ENCODE measurements at places on chromosomes 4 and X.

DNA sequence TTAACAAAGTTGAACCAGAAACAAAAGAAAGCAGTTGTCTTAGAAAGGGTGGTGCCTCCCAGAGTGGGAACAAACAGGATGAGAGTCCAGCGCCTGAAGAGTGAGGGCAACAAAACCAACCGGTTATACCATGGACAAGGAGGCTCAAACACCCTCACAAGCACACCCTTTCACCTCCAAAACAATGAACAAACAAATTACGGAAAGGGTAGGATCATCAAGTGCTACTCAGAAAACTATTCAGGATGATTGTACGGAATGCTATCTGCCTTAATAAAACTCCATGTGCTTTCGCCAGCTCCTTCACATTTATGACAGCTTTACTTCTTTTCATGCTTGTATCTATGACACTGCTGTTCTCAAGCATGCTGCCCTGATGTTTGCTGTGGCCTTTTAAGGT lies 26.8 kb downstream of the SLC39A8 start:
- DNase-seq = no peak

DNA sequence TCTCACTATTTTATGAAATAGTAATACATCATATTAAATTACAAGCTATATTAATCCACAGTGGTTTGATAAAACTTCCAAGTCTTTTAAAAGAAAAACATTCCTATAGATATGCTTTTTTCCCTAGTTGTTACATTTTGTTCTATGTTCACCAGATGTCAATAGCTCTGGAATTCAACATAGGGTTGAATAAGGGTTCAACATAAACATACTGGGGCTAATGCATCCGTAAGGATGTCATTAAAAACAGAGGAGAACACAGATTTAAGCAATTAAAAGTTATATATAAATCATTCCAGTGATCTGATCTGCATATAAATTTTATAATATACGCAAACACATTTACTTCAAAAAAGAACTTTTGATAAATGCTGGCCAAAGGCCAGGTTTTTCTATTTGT lies 32.5 kb downstream of the SULT1B1 start:
- no peak for DNase-seq

DNA sequence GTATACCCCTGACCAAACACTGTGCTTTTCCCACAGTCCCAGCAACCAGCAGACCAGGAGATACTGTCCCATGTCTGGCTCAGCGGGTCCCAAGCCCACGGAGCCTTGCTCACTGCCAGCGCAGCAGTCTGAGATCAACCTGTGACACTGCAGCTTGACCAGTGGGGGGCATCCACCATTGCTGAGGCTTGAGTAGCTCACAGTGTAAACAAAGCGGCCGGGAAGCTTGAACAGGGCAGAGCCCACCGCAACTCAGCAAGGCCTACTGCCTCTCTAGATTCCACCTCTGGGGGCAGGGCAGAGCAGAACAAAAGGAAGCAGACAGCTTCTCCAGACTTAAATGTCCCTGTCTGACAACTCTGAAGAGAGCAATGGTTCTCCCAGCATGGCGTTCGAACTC lies 58.1 kb downstream of the SLC10A6 start:
- no peak for DNase-seq

DNA sequence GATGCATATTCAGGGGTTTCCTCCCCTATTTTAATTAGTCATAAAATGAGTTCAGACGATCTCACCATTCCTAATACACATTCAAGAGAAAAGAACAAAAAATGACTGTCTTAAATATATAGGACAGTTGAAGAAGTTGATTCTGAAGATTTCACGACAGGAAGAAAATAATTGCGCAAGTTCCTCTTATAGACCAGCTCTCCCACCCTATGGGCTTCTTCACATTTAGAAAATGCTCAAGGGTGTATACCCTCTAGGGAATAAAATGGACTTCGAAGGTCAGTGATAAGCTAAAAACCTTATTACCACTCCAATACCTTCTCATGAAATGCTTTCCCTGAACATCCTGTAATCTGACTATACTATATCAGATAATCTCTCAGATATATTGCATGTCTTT lies 149.2 kb upstream of the TEX13C start:
- no peak for DNase-seq

DNA sequence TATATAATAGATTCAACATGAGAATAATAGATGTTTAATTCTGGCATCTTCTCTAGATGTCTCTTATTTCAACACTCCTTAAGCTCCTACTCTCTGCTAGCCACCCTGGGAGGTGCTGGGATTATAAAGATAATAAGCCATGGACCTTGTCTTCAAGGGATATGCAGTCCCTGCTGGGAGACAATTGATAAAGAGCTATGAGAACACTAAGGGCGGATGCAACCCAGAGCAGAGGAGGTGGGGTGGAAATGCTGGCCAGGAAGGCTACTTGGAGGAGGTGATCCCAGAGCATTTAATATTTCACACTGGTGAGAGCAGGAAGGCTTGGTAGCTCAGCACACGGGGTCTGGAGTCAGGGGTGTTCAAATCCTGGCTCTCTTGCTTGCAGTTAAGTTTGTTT lies 18.3 kb upstream of the PGRMC2 start:
- DNase-seq = no peak

DNA sequence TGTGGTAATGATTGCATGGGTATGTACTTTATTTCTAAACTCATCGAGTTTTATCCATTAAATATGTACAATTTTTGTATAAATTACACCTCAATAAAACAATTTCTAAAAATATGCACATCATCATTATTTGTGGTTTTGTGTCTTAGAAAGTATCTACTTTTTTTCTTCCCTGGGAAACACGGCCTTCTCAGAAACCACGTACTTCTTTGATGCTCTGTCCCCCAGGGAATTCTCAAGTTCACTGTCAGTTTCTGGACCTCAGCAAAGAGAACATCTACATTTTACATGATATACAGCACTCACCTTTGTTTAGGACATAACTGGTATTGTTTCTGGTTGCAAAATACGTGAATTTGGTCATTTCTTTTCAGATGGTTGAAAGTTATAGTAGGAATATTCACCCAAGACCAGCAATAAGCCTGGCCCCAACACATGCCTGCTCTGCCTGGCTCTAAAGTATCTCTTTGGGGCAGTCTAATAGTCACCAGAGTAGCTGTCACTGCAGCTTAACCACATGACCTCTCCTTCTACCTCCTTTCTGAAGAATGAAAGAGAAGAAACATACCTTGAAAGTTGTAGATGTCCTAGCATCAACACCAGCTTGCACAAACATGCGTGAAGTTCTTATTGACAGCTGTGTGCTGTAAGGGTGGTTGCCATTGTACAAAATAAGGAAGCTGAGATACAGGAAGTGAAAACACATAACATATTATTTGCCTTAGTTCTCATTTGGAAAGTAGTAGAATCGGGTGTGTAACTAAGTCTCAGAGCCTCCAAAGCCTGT lies 48.4 kb upstream of the SPANXN4 start:
- no peak for DNase-seq

- no peak for DNase-seq
Measured at GRCh38 chrX:63514569-63515080, 163.5 kb upstream of the SPIN4 start.

GRCh38 chrX:125947501-125947900 lies 218.6 kb downstream of the DCAF12L2 start:
- DNase-seq = no peak

DNA sequence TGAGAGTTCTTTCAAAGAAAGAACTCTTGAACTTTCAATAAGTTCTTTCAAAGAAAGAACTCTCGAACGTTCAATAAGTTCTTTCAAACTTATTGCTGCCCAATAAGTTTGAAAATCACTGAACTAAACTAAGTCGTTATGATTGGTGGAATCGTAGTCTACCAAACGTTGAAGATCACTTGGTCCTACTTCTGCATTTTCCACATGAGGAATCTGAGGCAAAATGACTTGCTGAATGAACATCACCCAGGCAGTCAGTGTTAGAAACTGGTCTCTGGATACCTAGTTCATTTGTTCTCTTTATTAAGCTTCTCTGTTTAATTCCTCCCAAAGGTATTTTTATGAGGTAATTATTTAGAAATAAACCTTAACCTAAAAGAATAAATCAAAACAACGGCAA lies 7.1 kb upstream of the CNOT6L start:
- DNase-seq = no peak

DNA sequence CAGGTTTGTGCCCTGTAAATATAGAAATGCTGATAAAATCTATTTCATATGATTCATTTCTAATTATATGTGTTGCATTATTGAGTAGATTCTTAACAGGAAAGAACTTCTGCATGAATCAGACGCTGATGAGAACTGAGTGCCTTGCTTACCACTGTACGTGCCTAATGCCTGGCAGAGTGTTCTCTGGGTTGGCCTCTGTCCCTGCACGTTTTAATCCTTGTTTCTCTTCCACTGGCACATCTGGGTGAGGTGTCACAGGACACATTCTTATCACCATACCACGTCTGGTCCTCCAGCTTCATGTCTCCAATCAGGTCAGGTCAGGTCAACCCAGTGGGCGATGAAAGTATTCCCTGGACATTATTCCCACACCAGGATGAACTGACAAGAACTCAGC lies 53.6 kb downstream of the KLF3 start:
- no peak for DNase-seq

GRCh38 chr4:174012135-174012885 lies 271.2 kb downstream of the FBXO8 start:
- DNase-seq = no peak

- no peak for DNase-seq
Measured at GRCh38 chr4:6473264-6474052, 1.0 kb upstream of the PPP2R2C start.

DNA sequence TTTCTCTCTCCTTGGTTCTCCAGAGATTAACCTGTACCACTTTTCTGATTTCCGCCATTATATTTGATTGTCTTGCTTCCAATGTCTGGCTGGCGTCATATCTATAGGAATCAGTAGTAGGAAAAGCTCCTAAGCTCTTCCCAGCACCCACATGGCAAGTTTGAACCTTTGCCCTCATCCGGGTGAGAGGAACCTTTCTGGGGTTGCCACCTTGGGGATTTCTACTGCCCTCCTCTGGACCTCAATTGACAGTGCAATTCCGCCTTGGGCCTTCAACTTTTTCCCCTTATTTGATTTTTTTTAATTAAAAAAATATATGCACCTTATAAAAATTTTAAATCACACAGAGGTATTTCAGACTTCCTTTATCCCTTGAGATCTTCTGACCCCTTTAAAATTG lies 2.0 kb upstream of the CXorf66 start:
- no peak for DNase-seq

GRCh38 chr4:8047837-8048678 lies 108.4 kb upstream of the AFAP1 start:
- no peak for DNase-seq

GRCh38 chr4:80103629-80104028 lies 30.6 kb upstream of the ANTXR2 start:
- DNase-seq = no peak

DNA sequence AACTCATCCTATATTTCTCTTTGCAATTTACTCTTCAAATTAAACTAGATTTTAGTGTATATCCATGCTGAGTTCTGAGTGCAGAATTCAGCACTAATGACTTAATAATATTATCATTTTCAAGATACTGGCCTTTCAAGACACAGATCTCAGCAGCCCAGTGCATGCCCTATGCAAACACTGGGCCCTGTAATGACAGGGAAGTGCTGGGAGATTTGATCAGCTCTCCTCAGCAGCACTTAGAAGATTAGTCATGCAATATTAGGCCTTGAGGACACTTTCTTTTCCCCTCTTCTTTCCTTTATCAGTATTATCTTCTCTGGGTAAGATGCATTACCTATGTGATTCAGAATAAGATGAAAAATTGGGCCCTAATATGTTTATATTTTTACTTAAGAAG lies 207.1 kb downstream of the PPP3CA start:
- no peak for DNase-seq

GRCh38 chrX:53587795-53588420 lies 98.6 kb downstream of the HUWE1 start:
- DNase-seq = no peak

DNA sequence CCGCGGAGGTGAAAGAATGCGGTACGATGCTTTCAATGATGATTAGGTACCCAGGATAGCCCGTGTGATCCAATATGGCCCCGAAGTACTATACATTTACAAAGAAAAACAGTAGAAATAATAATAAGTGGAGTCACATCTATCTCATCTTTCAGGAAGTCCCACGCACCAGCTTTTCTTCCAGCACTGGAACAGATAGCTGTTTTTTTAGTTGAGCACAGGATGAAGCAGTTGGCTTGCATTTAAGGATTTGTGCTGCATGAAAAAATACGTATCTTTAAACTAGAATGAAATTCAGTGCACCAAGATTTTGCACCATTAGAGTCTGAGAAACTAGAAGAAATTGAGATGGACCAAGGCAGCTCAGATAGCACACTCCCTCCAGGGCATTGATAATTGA lies 44.1 kb downstream of the SMIM20 start:
- DNase-seq = no peak

DNA sequence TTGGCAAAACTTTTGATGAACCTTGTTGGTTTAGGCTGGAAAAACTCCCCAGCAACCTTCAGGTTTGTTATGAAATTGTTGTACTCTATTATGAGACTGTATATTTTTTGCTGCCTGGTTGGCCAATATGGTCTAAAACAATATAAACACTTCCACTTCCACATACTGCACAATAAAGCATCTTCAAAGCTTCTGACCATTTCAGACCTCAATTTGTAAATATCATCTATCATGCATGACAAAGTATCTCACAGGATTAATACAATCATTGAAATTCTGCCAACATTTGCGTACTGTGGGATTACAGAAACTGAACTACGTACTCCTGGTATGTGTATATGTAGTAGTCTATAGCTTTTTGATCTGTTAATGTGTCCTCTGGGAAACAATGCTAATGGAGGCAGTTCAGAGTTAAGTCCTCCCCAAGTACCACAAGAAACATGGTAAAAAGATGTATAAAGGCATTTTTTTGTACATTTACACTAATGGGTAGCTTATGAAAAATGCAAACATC lies 40.4 kb downstream of the GPC4 start:
- no peak for DNase-seq

GRCh38 chrX:117990438-117990837 lies 126.2 kb downstream of the KLHL13 start:
- DNase-seq = no peak

Measured in activated naive CD4-positive, alpha-beta T cell (primary cell).